Caco-2 (cell line): ENCODE measurements at places on chromosomes 12 and 14. TPM values are rescaled to one million over a fixed set of nuclear protein-coding genes. Genes with fewer than 3 reads are reported as not detected.
A peak's percentile ranks its signal among the peaks of the same experiment; 100 is the strongest.

The RPL36AL gene
- total RNA-seq = 181 and 191 TPM in 2 replicates

The SYNE3 gene
- 19.4 and 21.2 TPM in 2 replicates for total RNA-seq

DNA sequence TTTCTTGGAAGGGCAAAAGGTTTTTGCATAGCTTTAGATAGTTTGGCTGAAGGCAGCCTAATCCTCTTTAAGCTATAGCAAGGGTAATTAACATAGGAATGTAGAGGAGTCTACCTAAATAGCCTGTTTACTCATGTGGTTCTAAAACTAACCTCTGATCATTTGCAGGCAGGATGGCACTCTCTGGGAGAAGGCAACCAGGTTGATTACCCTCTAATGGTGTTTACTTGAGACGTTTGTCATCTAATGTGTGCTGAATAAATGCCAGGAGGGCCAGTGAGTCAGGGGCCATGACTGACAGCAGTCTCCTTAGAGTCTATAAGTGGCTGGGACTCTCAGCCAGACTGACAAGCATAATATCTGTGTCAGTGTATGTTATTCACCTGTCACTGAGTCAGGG lies 286.4 kb downstream of the PCNX1 start:
- H3K36me3 ChIP-seq = no peaks in the 10 kb centered on the region
- no peak overlapping the region for H3K27ac ChIP-seq
- H3K4me1 ChIP-seq = peaks cover 10% of the 10 kb centered on the region
- H3K27me3 ChIP-seq = no peaks in the 10 kb centered on the region

The CIDEB gene
- total RNA-seq = 3.5 and 7.2 TPM in 2 replicates

DNA sequence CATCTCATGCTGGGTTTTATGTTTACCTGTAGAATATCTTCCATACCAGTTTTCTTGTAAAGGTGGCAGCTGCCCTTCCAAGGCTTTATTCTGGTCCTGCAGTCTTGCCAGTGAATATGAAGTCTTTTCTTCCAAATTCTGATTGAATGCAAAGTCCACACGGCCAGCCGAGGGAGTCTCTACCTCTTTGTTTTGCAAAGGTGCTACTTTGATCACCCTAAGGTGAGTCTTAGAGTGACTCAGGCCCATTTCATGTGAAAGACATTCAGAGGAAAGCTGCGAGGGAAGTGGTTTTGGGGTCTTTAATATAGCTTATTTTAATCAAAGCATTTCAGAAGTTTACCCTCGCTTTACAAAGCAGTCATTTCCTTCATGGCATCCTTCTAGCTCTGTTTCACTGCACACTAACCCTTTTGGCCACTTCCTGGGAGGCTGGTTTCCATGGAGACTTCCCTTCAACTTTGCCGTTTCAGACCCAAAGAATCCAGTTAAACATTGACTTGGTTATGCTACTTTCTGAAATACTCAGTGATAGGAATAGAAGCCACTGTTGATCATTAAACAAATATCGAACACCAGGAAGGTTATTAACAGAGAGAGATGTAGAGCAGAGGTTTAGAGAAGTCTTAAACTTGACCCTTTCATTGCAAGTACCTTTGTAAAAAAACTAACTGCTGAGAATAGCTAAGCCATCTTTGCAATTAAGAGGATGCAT lies at the start of gene CCDC198:
Gene CCDC198, minus strand, starts transcription at position 391 of the 715 bp plus-strand sequence. Its CDS starts 142 bp downstream, at position 249.
- peak within 1 kb of the TSS; percentile 73 for H3K27ac ChIP-seq
- peak; percentile 13 for DNase-seq
- H3K36me3 ChIP-seq = no peaks in the 10 kb centered on the region
- peaks cover 13% of the 10 kb centered on the region; the same call in 1 of the 2 replicates for H3K4me1 ChIP-seq
- H3K27me3 ChIP-seq = no peaks in the 10 kb centered on the region
- H3K4me3 ChIP-seq = no peak within 1 kb of the TSS

The DNAI7 gene
- total RNA-seq = 0.66 and 0.67 TPM in 2 replicates

GRCh38 chr14:65866886-65867285 lies 454.4 kb downstream of the FUT8 start:
- no peaks in the 10 kb centered on the region for H3K27me3 ChIP-seq
- H3K27ac ChIP-seq = no peak overlapping the region
- no peak overlapping the region for H3K4me3 ChIP-seq
- no peaks in the 10 kb centered on the region for H3K4me1 ChIP-seq
- no peak for DNase-seq

- H3K27ac ChIP-seq = no peak overlapping the region
- H3K36me3 ChIP-seq = no peaks in the 10 kb centered on the region
- H3K27me3 ChIP-seq = no peaks in the 10 kb centered on the region
- H3K4me3 ChIP-seq = no peak overlapping the region
- H3K4me1 ChIP-seq = peaks cover 15% of the 10 kb centered on the region
These were observed 46.7 kb downstream of the TESC start for GRCh38 chr12:117052386-117053049.

DNA sequence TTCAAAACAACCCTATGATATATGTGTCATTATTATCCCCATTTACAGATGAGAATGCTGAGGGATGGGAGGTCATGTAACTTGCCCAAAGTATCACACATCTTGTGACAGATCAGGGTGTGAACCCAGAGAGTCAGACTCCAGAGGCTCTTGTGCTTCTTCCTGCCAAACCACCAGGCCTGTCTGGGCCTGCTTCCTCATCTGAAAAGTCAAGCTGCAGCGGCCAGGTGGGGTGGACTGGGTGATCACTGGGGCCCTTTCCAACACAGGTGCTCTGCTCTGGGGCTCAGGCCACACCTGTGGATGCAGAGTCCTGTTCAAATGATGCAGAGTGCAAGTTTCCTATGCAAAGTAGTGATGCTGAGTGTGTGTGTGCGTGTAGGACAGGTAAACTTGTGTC lies 26.7 kb downstream of the TSPAN11 start:
- DNase-seq = no peak
- H3K4me3 ChIP-seq = no peak overlapping the region
- H3K36me3 ChIP-seq = no peaks in the 10 kb centered on the region
- no peaks in the 10 kb centered on the region for H3K4me1 ChIP-seq
- no peaks in the 10 kb centered on the region; the same call in 1 of the 2 replicates for H3K27me3 ChIP-seq
- no peak overlapping the region for H3K27ac ChIP-seq

- DNase-seq = no peak
- H3K4me1 ChIP-seq = no peaks in the 10 kb centered on the region
- H3K27me3 ChIP-seq = no peaks in the 10 kb centered on the region
These were observed 25.9 kb upstream of the B4GALNT1 start for GRCh38 chr12:57658890-57659289.

The AQP6 gene
- not detected in 2 replicates for total RNA-seq

DNA sequence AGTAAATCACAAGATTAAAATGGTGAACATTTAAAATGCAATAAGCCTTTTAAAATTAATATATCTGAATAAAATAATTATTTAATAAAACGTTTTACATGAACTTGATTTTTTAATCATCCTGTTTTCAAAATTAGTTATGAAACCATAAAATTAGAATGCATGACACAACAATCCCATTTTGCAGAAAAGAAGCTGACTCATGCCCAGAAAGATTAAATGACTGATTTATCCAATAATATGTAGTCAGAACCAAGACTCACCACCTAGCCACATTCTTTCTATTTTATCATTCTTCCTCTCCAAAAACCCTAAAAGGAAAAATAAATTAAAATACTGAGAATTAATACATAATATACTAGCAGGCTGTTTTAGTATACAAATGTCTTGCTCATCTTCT lies 83.0 kb upstream of the LGR5 start:
- DNase-seq = no peak
- H3K27ac ChIP-seq = no peak overlapping the region
- no peaks in the 10 kb centered on the region for H3K27me3 ChIP-seq
- H3K4me3 ChIP-seq = no peak overlapping the region

The GDF3 gene
- total RNA-seq = 0.41 TPM in 1 of 2 replicates, not detected in the other

- H3K27me3 ChIP-seq = no peaks in the 10 kb centered on the region
- peaks cover 26% of the 10 kb centered on the region for H3K4me1 ChIP-seq
- H3K36me3 ChIP-seq = no peaks in the 10 kb centered on the region
- H3K4me3 ChIP-seq = no peak overlapping the region
- no peak overlapping the region for H3K27ac ChIP-seq
- no peak for DNase-seq
These were observed 219.1 kb downstream of the ZFP36L1 start for GRCh38 chr14:68573722-68574121.

The UBE2N gene
- total RNA-seq = 146 and 153 TPM in 2 replicates

DNA sequence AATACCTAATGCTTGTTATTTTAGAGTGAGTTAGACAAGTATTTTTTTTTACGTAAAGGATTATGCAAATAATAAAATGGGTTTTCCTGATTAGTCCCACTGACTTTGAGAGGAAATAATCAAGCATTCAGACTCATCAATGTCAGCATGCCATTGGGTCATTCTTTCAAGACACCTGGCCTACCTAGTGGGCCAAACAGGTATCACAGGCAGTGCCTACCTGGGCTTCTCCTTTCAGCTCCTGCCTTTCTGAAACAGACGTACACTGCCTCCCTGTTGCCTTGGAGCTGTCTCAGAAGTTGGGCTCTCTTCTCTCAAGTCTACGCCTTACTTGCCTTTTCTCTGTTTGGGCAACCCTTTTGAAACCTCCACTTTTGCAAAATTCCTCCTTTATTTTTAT lies 545.6 kb downstream of the SNAPC1 start:
- no peaks in the 10 kb centered on the region for H3K36me3 ChIP-seq
- H3K4me3 ChIP-seq = no peak overlapping the region
- DNase-seq = no peak
- no peaks in the 10 kb centered on the region for H3K4me1 ChIP-seq

DNA sequence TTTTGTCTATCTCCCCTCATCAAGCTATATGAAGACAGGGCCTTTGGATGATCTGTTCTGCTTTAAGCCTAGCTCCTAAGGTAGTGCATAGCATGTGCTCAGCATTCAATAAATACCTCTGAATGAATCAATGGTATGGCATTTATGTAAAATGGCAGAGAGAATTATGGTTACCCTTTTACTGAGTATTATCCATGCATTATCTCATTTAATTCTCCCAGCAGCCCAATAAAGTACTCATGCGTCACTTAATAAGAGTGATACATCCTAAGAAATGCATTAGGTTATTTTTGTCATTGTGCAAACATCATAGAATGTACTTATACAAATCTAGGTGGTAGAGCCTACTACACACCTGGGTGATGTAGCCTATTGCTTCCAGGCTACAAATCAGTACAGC lies 269.7 kb downstream of the KSR2 start:
- H3K4me3 ChIP-seq = no peak overlapping the region
- no peak for DNase-seq
- no peaks in the 10 kb centered on the region for H3K27me3 ChIP-seq
- H3K27ac ChIP-seq = no peak overlapping the region
- no peaks in the 10 kb centered on the region for H3K36me3 ChIP-seq
